ENCODE measurements at places on chromosomes 1 and 21.

- DNase-seq, result no peak
Observed at GRCh38 chr1:50214717-50215116, 106.0 kb downstream of the ELAVL4 start.

- DNase-seq, result no peak
Observed at GRCh38 chr21:42276526-42277154, 38.6 kb downstream of the TFF3 start.

- no peak for DNase-seq
Observed at GRCh38 chr1:115665319-115666096, 23.7 kb downstream of the VANGL1 start.

GRCh38 chr1:184691719-184692324 is 62.8 kb downstream of the EDEM3 start:
- DNase-seq, result no peak

- DNase-seq, result peak; percentile 83
Observed at GRCh38 chr1:217630711-217631591, at the start of the genes GPATCH2 and SPATA17. Gene GPATCH2, minus strand, starts transcription at chr1:217631090. Its CDS starts 119 bp downstream, at chr1:217630971. Gene SPATA17, plus strand, starts transcription at chr1:217631344. Its CDS starts 35 bp downstream, at chr1:217631379.

Measured in GM20000 (cell line).